ENCODE measurements at places on chromosomes 7 and 10.
A peak's percentile ranks its signal among the peaks of the same experiment; 100 is the strongest.

DNA sequence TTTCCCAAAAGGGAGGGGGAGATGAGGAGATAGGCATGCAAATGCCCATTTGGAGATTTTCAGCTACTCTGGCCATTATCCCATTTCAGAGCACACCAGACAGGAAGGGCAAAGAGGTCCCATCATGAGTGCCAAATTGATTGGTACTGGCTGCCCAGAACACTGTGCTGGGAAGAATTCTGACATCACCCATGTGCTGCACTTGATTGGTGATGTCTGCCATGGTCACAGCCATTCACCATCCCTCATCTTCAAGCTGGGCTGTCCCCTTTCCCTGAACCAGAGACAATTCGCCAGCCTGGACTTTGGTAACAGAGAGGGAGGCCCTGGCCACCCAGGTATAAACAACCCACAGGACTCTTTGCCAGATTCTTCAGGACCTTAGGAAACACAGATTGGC is 23.2 kb upstream of the RADIL start:
- no peak for DNase-seq

- DNase-seq: no peak
These were observed 66.8 kb downstream of the MAD1L1 start for GRCh38 chr7:2165610-2166594.

GRCh38 chr10:113666682-113667252 is 2.9 kb upstream of the NRAP start:
- no peak for DNase-seq

GRCh38 chr7:155431231-155431630 is 26.7 kb upstream of the EN2 start:
- DNase-seq: no peak

- no peak for DNase-seq
These were observed 133.0 kb downstream of the OTUD1 start for GRCh38 chr10:23571884-23572283.

DNA sequence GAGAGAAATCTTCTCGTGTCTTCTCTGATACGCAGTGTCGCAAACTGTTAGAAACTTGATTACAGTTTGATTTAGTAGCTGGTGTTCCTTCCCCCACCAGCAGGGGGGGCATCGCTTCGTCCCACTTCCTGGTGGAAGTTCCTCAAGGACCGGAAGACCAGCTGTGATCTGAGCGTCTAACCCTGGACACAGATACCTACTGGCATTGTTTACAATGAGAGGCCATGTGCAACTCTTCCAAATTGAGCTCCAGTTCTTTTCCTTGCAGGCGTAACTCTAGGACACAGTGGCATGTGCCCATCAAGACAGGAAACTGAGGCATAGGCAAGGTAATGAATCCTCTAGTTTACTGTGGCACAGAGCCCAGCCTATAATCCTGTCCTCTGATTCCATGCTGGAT is 219.0 kb downstream of the CCDC3 start:
- DNase-seq: peak; percentile 7

DNA sequence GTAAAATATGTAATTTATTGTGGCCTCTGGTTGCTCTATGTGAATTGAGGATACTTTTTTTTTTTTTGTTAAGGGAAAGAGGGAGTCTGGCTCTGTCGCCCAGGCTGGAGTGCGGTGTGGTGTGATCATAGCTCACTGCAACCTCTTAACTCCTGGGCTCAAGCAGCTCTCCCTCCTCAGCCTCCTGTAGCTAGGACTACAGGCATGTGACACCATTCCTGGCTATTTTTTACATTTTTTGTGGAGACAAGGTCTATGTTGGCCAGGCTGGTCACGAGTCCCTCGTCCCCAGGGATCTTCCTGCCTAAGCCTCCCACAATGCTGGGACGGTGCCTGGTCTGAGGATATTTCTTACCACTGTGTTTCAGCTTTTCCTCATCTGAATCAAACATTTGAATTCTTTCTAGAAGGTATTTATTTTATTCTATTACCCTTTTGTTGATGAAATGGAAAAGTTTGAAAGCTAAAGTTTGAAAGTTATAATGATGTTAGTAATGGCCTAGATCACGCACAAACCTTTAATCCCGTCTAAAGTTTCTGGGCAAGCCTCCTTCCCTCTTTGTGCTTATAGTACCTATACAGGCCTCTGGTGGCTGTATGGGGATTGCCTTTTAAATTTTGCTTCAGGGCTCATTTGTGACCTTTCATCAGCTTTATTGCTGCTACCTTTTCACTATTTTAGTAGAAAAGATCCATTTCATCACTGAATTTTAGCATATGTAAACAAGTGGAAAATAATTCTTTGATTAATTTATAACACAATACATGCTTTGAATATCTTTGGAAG is 2.0 kb downstream of the IFRD1 start:
- no peak for DNase-seq

DNA sequence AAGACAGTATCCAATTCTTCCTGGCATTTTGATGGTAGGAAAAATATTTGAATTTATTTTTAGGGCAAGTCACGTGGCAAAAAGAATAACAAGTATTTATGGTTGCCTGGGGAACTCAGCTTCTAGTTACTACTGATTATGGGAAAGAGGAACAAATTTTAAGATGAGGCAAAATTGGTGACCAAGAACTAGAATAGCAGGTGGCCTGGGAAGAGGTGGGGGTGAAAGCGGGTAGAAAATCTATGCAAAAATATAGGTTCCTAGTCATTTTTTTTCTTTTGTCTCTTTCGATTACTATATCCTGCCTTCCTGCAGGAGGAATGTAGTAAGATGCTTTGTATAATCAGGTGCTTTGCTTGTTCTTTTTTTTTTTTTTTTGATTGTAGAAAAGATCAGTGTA is 27.8 kb downstream of the ENTPD1 start:
- DNase-seq: no peak

- no peak for DNase-seq
These were observed 32.2 kb upstream of the ZNF438 start for GRCh38 chr10:31063841-31064240.

DNA sequence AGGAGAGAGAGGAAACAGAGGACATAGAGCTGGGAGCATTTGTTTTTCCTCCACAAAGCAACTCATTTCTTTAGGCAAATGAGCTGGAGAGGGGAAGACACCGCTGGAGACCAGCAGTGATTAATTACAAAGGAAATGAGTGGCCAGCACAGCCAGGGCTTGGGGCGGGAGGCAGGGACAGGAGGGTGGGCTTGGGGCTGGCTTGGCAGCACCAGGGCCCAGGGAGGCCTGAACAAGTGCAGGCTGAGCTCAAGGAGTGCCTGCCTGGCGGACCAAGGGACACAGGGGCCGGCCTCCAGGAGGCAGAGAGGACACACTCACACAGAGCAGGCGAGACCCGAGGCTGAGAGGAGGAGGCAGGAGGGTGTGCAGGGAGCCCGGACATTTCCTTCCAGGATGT is 149.0 kb upstream of the UNC5B start:
- DNase-seq: no peak

- no peak for DNase-seq
These were observed 154.7 kb downstream of the MGMT start for GRCh38 chr10:129621693-129622092.

DNA sequence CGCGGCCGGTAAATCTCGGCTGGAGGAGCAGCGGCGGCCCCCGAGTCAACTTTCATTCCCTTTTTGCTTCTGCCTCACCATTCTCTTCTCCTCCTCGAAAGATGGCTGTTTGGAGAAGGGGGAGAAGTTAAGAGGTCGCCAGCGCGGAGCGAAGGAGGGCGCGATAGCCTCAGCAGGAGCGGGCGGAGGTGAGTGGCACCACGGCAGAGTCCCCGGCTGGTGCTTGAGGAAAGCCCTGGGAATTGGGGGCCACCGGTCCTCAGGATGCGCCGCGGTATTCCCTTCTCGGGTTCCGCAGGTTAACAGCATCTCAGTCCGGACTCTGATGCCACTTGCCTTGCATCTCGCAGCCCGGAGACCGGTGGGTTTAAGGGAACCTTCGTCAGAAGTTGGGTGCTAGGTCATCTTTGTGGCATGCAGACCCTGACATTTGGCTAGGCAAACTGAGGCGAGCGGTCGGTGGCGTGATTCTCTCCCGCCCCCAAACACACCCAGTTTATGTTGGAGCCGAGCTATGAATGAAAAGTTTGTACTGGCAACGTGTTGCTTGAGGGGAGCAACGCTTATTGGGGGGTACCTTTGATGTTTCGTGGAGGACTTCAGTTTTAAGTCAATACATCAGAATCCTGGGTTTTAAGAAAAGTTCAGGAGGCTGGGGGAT is 59.5 kb upstream of the PRPS1L1 start:
- no peak for DNase-seq

GRCh38 chr7:33559324-33559710 is 346.0 kb upstream of the BMPER start:
- DNase-seq: no peak

- no peak for DNase-seq
These were observed 67.3 kb upstream of the DNAJB12 start for GRCh38 chr10:72421885-72422540.

- DNase-seq: no peak
These were observed 946.8 kb upstream of the POT1 start for GRCh38 chr7:125876431-125876830.

DNA sequence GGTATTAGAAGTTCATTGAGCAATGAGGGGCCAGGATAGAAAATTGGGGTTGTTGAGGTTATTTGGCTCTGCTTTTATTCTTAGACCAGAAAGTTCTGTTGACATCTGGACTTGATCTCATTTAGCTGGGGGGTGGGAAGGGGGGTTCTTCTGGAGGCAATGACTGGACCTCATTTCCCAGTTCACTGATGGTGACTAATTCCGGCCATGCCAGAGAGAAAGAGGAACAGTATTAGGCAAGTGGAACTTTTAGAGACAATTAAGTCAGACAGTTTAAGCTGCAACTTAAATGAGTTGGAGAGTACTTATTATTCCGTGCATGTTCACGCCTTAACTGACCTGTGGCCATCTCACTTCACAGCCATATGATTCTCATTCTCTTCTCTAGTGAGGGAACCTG is 512.5 kb downstream of the REEP3 start:
- no peak for DNase-seq

GRCh38 chr7:155721056-155721455 is 76.6 kb downstream of the RBM33 start:
- DNase-seq: no peak

- no peak for DNase-seq
These were observed 23.9 kb downstream of the SLC25A40 start for GRCh38 chr7:87852306-87852705.

DNA sequence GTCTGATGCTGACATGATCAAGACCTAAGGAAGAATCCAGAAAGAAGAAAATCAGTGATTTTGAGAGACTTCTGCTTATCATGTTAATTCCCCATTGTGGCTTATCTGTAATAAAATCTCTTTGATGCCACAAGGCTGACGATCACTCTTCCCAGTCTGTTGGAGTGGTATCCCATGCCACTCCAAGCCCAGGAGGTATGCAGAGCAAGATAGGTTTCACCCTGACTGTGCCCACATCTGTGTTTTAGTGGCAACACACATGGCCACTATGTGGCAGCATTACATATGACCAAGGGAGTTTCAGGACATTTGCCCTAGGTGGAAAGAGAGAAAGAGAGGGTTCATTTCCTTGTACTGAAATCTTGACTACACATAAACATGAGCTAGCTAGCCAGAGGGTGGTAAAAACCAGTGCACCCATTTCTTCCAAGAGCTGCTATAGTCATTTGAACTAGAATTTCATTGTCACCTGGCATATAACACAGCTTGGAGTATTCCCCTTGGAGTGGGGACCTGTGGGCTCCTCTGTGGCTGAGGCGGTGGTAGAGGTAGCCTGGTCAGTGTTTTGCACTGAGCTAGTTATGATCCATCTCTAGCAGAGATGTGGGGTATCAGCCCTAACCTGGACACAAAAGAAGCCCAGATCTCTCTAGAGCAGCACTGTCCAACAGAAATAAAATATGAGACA is 20.8 kb downstream of the LAMB4 start:
- DNase-seq: no peak

DNA sequence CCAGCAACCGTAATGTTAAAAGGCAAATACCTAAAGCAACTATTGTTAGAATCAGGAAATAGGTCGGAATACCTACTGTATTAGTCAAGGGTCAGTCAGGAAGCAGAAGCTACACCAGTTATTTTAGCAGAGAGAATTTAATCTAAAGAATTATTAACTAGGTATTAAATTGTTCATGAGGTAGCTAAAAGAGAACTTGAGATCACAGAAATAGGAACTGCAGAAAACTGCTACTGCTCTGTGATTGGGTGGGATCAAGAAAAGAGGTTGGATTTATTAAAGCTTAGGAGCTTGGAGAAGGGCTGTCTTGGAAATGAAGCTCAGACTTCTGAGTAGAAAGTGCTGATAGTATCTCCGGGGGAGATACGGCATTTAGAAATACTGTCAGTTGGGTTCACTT is 20.0 kb upstream of the ZNF438 start:
- no peak for DNase-seq

DNA sequence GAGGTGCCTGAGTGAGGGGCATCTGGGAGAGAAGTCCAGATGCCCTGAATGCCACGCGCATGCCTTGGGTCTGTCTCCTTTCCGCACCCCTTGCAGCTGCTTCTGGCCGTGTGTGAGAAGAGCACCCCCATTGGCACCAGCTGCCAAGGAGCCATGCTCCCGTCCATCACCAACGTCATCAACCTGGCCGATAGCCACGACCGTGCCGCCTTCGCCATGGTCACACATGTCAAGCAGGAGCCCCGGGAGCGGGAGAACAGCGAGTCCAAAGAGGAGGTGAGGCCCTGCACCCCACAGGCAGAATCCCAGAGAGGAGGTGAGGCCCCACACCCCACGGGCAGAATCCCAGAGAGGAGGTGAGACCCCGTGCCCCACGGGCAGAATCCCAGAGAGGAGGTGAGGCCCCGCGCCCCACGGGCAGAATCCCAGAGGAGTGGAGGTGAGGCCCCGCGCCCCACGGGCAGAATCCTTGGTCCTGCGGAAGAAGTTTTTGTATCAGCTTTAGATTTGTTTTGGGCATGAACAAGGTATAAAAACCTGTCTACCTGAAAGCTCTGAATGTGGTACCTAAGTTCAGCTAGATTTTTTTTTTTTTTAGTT is 91.8 kb downstream of the TRRAP start:
- DNase-seq: no peak

DNA sequence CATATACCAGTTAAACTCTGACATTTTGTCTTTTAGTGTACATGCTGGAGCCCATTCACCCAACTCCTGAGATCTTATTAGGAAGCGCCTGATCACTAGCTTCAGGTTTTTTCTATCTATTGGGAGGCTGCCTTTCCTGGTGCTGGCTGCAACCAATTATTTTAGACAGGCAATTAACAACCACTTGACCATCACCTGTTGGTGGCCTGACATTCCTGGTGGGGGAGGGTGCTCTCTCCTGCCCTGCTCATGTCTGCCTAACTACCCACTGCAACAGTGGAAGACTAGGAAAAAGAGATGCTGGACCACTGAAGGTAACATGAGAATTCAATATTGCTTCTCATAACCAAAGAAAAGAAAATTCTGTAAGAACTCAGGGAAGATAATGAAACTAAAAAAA is 190.3 kb upstream of the GRM3 start:
- DNase-seq: no peak

DNA sequence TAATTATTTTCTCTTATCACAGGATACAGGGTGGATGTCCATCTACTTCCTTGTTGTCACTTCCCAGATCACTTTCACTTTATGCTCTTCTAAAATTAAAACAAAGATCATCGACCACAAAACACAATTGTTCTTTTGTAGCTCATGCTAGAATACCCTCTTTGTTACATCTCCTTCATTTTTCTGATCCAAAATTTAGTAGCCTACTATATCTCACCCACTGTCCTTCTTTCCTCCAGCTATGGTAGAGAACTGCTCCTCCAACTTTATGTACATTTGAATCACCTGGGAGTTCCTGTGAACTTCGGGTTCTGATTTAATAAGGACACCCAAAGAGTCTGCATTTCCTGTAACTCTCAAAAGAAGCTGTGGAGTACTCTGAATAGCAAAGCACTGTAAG is 1.2 kb upstream of the AHR start:
- DNase-seq: no peak

- no peak for DNase-seq
These were observed 337.9 kb downstream of the FGFR2 start for GRCh38 chr10:121260377-121260776.
